HFFc6 (cell line): ENCODE measurements at places on chromosomes 5 and 9.

DNA sequence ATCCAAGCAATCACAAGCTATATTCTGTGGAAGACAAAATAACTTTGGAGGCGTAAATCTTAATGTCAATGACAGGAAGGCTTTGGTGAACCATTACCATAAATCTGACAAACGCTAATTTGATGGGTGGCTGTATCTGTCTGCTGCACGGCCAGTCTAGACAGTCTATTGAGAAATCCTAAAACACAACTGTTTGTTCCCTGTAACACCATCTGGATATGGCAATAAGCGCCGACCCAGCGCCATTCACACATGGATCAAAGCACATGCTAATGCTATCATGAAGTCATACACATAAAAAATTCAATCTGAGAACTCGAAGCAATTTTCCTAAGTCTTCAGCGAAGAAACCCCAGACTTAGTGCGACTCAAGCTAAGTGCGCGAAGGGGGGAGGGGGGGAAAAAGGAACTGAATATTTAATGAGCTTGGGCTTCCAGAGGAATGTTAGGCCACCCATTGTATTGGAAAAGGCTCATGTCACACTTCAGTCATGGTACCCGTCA lies 95.1 kb downstream of the ARL15 start:
- DNase-seq = no peak

GRCh38 chr9:121589986-121590385 lies 61.4 kb upstream of the DAB2IP start:
- DNase-seq = no peak

DNA sequence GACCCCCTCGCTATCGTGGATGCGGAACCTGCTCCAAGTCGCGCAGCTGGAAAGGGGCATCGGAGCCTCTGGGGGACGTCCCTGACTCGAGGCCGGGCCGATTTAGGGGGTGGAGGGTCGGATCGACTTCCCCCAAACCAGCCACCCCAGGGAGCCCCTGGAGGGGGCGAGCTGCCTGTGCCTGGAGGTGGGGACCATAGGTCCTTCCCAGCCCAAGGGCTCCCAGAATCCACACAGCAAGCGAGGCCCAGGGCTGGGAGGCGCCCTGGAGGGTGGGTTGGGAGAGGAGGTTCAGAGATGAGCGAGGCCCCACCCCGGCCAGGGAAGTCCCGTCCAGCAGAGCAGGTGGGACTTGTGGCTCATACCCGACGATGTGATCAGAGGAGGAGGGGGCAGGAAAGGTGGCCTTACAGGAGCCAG lies 147.6 kb downstream of the GAPVD1 start:
- no peak for DNase-seq

- DNase-seq = no peak
Measured at GRCh38 chr9:18910916-18911315, 122.1 kb downstream of the SAXO1 start.

- DNase-seq = no peak
Measured at GRCh38 chr5:133029416-133029815, 3.1 kb upstream of the ZCCHC10 start.

DNA sequence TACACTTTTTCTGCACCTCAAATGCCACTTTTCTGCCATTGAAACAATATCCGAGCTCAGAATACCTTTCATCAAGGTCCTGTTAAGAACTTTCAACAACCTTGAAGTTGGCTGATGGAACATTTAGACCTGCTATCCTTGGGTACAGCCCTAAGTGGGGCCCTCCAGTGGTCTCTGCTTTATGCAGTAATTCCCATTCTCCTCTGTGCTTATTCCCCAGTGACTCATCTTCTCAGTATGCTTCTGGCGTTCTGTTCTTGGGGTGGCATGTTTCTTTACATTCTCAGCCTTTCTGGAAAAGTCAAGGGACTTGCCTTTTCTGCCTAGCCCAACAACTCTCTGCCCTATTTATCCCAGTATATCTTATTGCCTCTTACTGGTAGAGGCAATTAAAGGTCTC lies 7.1 kb downstream of the ANP32B start:
- DNase-seq = peak; percentile 65

DNA sequence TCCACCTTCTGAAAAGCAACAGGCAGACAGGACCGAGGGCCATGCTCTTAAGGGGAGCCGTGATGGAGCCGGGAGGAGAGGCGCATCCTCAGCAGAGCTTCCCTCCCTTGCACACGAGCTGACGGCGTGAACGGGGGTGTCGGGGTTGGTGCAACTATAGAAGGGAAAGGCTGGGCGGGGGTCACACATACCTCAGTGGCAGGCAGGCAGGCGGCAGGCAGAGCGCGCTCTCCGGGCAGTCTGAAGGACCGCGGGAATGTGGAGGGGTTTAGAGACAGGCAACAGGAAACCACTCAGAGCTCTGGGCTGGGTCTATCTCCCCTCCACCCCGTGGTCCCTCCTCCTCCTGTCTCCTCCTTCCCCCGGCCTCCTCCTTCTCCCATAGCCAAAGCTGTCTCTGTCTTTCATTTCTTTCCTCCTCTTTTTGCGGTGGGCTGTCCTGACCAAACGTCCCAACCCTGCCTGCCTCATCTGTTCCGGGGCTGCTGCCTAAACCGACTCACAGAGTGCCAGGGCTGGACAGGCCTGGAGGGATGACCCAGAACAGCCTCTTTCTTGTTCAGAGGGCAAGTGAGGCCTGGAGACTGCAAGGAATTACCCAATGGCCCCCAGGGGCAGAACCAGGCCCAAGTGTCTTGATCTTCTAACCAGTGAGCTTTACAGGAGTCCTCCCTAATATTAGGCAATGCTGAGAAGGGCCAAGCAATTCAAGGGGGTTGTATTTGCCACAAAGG lies at the start of gene SPARC:
Gene SPARC (minus strand): TSS at position 242 of the 734 bp plus-strand sequence. CDS start 10,727 bp downstream, outside the sequence.
- peak; percentile 95 for DNase-seq

GRCh38 chr5:36521838-36522745 lies 84.3 kb upstream of the SLC1A3 start:
- no peak for DNase-seq

GRCh38 chr9:16136451-16136850 lies 583.6 kb downstream of the CCDC171 start:
- DNase-seq = no peak

- no peak for DNase-seq
Measured at GRCh38 chr9:136609838-136610311, 52.8 kb upstream of the EGFL7 start.

DNA sequence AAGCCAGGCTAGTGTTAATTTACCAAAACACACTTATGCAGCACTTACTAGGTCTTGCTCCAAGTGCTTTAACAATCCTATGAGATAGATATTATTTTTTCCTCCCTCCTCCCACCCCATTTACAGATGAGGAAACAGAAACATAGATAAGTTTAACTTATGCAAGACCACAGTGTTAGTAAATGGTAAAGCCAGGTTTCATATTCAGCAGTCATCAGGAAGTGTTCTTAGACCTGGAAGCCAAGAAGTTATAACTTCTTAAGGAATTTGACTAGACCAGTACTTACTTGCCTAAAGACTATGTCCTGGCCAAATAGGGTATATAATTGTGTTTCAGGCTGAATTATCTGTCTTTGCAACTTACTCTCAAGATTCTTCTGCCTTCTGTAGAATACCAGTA lies 15.9 kb downstream of the ABHD17B start:
- DNase-seq = no peak

- DNase-seq = peak; percentile 41
Measured at GRCh38 chr5:141149812-141150211, at the start of gene PCDHB6. TSS of gene PCDHB6 (plus strand) at chr5:141150057. CDS start at chr5:141150258, 201 bp downstream.

DNA sequence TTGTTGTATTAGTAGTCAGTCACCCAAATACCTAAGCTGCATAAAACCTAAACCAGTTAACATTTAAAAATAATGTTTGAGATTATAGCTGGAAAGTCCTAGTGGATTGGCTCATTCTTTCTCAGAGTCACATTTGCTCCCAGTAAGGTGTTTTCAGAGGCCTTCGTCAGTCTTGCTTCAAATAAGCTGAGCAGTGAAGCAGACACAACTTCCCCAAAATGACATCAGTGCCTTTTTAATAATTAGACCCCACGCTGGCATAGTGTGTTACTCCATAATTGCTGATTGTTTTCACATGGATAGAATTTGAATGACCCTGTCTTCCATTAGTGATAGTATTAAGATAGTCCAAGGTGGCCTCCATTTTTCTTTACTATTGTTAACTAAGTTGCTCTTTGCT lies 245.8 kb downstream of the PJA2 start:
- DNase-seq = no peak

- peak; percentile 47 for DNase-seq
Measured at GRCh38 chr5:1294835-1295649, at the start of gene TERT. TSS of gene TERT (minus strand) at chr5:1295068. CDS start at chr5:1294989, 79 bp downstream.
